ENCODE measurements at places on chromosomes 7 and 10.

- DNase-seq: no peak
Observed at GRCh38 chr10:123564631-123565030, 101.5 kb upstream of the GPR26 start.

GRCh38 chr7:103538964-103539709 lies 93.1 kb upstream of the SLC26A5 start:
- DNase-seq: no peak

GRCh38 chr10:130472236-130472635 lies 336.0 kb downstream of the GLRX3 start:
- no peak for DNase-seq

DNA sequence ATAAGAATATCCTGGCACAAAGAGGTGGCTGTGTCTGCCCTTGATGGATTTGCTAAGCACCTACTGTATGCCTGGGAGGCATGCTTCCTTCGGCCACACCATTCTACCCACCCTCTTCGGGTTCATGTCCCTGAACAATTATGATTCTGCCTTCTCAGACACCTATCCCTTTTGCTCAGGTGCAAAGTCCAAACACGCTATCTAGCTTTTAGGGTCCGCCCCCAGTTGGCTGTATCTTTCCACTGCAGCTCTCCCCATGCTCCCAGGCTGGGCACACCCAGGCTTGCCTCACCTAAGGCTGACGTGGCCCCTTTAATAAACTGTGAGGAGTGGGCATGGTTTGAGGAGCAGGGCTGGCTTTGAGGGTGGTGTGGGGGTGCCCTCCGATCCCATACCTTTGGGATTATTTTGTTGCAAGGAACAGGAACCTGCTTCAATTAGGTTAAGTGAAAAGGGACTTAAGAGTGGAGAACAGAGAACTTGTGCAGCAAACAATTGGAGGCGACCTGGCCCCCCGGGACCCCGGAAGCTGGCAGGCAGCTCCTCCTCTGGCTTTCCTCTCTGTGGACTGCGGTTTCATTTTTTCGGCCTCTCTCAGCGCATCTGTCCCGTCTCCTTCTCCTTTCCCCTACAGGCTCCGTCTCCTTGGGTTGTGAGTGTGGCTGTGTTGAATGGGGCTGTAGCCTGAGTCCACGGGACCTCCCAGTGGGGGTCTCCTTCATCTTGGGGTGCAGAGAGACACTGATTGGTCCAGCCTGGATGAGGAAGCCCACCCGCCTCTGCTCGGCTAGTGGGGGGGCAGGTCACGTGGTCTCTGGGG lies 3.8 kb downstream of the CLIP2 start:
- DNase-seq: no peak

- no peak for DNase-seq
Observed at GRCh38 chr7:104486931-104487330, 158.5 kb downstream of the LHFPL3 start.

DNA sequence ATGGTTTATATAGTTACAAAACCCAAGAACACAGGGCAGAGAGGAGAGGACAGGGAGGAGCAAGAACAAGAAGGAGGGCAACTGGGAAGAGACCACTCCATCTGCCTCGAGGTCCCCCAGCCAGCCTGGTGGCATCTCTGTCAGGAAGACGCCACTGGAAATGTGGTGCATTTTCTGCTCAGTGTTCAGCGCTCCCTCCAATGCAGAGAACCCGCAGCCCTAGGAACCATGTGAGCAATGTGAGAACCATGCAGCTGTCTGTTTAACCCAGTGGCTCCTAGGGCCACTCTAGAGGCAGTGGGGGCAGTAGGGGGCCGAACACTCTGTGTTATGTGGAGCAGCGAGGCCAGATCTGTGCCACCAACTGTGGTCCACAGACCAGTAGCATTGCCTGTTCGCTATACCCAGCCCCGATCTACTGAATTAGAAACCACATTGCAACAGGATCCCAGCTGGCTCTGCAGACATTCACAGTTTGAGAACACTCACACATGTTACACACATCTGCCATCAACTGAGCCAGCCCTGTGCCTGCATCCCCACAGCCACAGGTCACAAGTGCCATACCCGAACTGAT lies 110.2 kb downstream of the CPXM2 start:
- DNase-seq: no peak

- DNase-seq: no peak
Observed at GRCh38 chr10:99926925-99927720, 82.6 kb downstream of the DNMBP start.

- no peak for DNase-seq
Observed at GRCh38 chr7:101747879-101748345, 69.5 kb upstream of the CUX1 start.

DNA sequence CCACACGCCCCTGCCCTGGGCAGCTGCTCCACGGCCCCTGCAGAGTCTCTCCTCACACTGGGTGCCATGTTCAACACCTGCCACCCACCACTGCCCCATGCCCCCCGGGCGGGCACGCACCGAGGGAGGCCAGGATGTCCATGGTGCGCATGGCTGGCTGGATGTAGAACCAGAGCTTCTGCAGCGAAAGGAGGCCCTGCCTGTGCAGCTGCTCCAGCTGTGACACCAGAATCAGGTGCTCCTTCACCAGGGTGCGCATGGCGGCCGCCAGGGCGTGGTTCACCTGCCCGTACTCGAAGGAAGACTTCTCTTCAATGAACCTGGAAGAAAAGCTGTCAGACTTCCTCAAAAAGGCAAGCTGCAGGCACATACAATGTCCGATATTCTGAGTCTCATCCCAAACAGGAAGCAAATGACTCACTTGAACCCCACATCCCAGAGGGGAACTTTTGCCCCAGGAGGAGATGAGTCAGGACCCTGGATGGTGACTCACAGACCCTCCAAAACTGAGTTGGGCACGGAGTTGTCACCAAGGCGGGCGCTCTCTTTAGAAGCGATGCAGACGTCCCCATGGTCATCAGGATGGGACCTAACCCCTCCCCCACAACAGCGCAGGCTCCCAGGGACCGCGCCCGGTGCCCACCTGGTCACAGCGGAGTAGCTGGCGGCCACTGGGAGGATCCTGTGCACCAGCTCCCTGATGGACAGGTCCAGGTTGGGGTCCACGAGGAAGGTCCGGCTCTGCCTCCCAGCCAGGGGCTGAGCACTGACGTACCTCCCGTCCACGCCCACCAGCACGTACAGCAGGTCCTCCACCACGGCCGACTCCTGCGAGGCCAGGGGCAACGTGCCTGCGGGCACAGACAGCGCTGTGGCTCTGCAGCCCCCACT lies 15.5 kb downstream of the TUBGCP2 start:
- no peak for DNase-seq

DNA sequence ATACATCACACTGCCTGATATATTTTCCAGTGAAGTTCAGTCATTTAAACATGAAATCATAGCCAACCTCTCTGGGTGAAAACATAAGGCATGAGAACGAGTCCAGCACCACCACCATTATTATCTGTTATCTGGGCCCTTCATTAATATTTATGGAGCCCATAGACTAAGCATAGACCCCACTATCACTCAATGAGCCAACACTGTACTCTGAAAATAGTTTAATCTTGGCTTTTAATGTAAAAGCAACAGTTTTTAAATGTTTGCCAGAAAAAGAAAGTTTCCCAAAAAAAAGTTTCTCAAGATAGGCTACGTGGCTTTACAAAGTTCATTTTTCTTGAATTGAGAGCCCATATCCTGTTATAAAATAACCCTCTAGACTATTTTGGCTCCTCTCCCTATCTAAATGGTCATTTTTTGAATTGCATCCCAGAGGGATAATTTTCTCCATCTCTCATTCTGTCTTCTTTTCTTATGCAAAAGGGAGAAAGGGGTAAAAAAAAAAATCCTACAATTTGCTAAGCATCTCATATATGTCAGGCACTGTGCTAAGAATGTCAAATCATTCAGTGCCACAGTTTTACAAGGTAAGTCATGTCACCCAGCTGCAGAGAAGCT lies 66.1 kb downstream of the FZD1 start:
- DNase-seq: no peak

Data from activated T-helper 2 cell treated with anti-CD3 and anti-CD28 coated beads, Interferon-gamma antibody, Interleukin-2, Interleukin-4, amounts not matched to agents 10 μg/mL and 5 μg/mL and 100 μg/mL, durations not matched to agents 14 hours and 24 hours and 36 hours (primary cell).